Fibroblast of villous mesenchyme (primary cell): ENCODE measurements at places on chromosomes 3 and 15. TPM values are rescaled to one million over a fixed set of nuclear protein-coding genes. Genes with fewer than 3 reads are reported as not detected.

SLCO2A1 gene
- total RNA-seq, result 0.32 and 0.43 TPM in 2 replicates

ADAMTS17 gene
- total RNA-seq, result under 0.01 and 0.32 TPM in 2 replicates

TICRR gene
- total RNA-seq, result 5.2 TPM in 2 replicates

GTF2A2 gene
- total RNA-seq, result 25.1 and 39.3 TPM in 2 replicates

GOLGA8N gene
- 1.7 and 2.6 TPM in 2 replicates for total RNA-seq

FBLN2 gene
- 30.2 and 50.6 TPM in 2 replicates for total RNA-seq

BSN gene
- total RNA-seq, result under 0.01 TPM in 2 replicates

DUOXA2 gene
- not detected in 2 replicates for total RNA-seq

IQCH gene
- 2.6 and 4.7 TPM in 2 replicates for total RNA-seq

SLC24A5 gene
- total RNA-seq, result not detected in 2 replicates

EIF4G1 gene
- total RNA-seq, result 252 and 288 TPM in 2 replicates

- DNase-seq, result peak; percentile 30
Observed at GRCh38 chr3:45929042-45929679, 14.1 kb upstream of the CXCR6 start.

DNA sequence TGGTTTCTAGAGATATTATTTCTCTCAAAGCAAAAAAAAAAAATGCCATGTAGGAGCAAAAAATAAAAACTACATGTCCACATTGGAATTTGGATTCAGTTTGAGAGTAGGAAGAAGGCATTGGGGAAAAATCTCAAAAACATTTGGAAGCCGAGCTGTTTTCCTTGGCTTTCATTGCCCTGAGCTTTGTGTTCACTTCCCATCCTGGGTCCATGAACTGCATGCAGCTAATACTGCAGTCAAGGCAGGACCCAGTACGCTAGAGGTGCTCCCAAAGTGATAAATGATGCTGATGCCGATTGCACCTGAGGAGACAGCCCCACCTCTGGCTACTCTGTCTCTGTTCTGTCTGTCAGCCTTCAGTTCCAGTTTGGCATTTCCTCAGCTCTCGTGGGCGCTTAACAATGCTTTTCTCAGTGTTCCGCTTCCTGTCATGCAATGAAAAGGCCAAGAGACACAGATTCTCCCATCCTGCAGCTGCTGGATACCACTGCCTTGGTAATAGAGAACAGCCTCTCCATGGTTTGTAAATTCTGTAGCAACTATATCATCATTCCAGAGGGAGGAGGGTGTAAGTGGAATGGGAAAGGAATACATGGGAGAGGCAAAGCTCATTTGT, 181.8 kb downstream of the RYR3 start:
- DNase-seq, result no peak

- no peak for DNase-seq
Observed at GRCh38 chr3:43018246-43018645, 39.1 kb downstream of the GASK1A start.

- DNase-seq, result no peak
Observed at GRCh38 chr3:9945358-9945757, 6.8 kb downstream of the PRRT3 start.

DNA sequence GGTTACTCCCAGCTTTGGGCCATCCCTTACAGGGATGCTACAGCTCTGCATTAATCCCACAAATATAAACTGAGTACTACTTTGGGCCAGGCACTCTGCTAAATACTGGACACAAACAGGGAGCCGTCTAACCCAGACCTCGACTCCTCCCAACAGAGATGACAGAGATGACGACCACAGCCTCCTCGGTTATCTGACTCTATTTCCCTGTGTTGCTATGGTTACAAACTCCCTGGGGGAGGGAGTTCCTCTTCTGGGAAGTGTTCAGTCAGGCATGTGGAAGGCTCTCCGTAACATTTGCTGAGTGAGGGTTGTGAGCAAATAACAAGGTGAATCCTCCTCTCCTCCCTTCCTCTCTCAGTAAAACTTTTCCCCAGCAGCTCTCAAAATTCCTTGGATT, 6.7 kb upstream of the CMTM7 start:
- DNase-seq, result no peak

- no peak for DNase-seq
Observed at GRCh38 chr3:181457756-181458155, 254.0 kb upstream of the SOX2 start.

DNA sequence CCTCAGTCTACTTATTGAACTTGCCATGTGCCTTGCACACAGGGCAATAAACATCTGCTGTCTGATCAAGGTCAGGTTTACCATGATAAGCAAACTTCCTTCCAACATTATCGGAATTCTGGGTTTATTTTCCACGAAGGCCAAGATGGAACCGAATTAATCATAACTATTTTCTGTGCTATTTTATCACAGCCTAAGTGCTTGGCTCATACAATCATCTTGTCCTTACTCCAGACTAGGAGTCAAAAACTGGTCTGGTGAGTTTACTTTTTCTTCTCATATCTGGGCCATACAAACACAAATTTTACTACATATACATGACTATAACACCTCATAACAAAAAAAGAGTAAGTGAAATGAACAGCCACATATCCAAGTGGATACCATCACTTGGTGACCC, 2.3 kb downstream of the FBN1 start:
- no peak for DNase-seq

- peak; percentile 78 for DNase-seq
Observed at GRCh38 chr15:29857221-29857789, 35.0 kb upstream of the TJP1 start.

GRCh38 chr3:125011941-125012340, 43.9 kb downstream of the HEG1 start:
- peak; percentile 84 for DNase-seq

DNA sequence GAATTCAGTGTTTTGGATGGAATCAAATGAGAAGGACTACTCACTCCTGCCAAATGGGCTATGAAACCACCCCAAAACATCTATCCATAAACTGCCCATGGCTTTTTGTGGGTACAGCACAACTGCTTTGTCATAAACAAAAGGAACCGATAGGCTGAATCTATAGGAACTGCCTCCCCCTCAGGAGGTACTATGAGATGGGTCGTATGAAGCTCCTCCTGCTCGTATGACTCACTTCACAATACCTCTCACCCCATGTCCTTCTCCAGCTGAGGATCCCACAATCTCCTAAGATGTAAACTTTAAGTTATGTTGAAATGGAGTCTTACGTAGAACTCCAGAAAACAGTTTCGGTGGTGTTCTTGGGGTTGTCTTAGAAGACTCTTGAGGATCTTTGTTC, 129.9 kb upstream of the SAMMSON start:
- peak; percentile 97 for DNase-seq

DNA sequence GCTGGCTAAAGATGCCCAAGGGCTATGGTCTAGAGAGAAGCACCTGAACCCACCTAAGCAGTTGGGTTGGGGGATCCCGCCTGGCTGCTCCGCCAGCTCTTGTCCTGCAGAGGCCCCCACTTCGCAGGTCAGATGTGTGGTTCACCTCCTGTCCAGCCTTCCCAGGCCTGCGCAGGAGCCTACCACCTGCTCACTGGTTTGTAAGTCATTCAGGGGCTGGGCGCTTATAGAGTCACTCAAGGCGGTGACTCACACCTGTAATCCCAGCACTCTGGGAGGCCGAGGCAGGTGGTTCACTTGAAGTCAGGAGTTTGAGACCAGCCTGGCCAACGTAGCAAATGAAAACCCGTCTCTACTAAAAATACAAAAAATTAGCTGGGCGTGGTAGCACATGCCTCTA, 3.9 kb upstream of the FURIN start:
- DNase-seq, result no peak

- no peak for DNase-seq
Observed at GRCh38 chr15:26623071-26623470, 149.8 kb downstream of the GABRB3 start.

GRCh38 chr3:59271971-59272370, 222.1 kb upstream of the CFAP20DC start:
- no peak for DNase-seq

DNA sequence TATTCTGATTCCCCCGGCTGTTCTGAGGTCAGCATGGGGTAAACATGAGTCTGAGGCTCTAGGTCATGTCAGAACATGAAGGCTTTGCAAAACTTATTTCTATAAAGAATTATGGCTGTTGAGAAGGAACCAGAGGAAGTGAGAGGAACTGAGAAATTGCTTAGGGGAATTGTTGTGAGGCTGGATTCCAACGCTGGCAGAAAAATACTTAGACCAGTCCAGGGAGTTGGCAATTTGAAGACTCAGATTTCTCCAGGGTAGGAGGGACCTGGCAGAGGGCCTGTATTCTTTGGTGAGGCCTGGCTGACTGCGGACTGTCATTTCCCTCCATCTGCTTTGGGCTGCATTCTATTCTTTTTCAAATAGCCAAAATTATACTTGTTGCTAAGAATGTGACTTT, 155.5 kb downstream of the PLD1 start:
- peak; percentile 21 for DNase-seq

- no peak for DNase-seq
Observed at GRCh38 chr3:184277366-184277765, 1.5 kb downstream of the ECE2 start.

DNA sequence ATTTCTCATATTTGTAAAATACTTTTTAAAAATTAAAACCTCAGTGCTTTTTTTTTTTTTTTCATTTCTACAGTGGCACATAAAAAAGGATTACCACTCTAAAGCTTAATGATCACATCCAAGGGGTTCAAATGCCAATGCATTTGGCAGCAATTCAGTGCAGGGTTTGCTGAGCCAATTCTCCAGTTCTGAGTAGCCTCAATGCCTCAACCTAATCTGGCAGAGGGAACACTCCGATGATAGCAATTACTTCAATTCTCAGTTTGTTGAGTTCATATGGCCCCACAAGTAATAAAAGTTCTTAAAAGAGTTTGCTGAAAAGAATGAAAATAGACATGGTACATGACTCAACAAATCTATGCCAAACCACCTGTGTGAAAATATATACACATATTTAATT, 79.3 kb upstream of the RBMS3 start:
- DNase-seq, result no peak

DNA sequence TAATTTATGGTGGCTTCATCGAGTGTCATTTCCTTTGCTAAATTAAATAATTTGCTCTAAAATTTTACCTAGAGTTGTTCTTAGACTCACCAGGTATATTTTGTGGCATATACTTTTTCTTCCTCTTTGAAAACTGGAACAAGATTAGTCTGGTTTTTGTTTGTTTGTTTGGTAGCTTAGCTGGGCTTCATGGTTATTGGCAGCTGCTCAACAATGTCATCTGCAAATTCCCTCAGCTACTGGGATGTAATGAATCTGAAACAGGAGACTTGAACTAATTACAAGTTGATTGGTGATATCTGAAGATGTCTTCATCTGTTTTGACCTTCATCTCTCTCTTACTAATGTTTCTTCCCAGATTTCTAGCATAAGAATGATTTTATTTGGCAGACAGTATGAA, 270.5 kb upstream of the P2RY1 start:
- peak; percentile 24 for DNase-seq

DNA sequence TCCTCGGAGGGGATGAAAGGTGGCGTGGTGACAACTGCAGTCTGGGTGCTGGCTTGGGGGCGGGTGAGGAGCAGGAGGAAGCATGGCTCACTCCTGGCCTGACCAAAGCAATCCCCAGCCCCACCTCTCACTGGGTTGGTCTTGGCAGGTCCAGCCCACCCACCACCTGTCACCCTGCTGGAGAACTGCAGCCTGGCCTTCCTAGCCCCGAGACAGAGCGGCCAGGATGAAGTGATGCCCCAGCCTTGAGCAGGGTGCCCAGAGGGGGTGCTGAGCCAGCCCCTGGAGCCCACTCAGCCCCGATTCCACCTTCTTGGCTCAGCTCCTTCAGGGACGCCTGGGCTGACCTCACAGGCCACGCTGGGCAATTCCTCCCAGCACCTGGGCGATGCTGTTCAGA, 89.9 kb downstream of the IQSEC1 start:
- no peak for DNase-seq

DNA sequence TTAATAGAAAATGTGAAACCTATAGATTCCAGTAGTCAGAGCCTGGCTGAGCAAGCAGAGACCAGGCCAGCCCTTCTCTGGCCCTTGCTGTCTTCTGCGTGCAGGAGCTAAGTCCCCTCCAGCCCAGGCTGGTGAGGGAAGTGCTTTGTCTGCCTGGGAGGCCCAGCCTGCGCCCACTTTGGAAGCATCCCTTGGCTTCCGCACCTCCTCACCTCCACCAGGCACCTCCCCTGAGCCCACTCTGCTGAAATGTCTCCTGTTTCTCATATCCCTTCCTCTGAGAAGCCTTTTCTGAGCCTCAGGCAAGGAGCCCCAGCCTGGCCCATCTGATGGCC, 45.3 kb downstream of the ALDH1L1 start:
- no peak for DNase-seq

DNA sequence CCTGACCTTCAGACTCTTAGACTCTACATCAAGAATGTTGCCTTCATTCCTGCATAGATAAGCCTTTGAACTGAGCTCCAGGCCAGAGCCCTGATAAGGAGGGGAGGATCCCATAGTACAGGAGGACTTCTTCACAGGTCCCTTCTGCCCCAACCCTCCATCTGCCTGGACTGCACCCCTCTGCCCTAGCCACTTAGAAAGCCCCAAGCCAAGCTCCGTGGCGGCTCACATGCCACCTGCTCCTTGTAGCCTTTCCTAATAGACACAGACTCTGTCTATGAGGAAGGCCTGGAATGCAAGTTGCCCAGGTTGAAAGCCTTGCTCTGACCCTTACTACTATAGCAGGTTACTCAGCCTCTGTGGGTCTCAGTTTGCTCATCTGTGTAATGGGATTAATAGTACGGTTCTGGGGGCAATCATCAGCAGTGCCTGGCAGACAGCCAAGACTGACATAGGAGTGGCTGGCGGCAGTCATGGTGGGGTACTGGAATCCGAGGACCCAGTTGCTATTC, 11.6 kb downstream of the PCSK6 start:
- no peak for DNase-seq

DNA sequence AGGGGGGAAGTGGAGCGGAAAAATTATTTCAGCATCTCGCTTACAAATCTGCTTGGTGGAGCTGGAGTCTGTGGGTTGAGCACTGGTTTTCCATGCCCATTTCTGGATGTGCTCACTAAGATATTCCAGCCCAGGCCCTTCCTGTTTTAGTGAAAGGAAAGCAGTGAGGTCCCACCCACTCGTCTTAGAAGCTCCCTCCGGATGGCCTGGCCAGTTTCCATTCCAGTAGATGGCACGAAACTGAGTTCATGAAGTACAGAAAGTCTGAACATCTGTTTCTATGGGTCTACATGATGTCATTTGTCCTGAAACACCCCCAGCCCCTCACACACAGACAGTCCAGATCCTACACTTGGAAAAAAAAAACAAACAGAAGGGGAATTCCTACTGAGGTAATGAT, 31.9 kb upstream of the THSD4 start:
- DNase-seq, result peak; percentile 23

GRCh38 chr15:90402767-90403166, 14.7 kb downstream of the IQGAP1 start:
- DNase-seq, result no peak

DNA sequence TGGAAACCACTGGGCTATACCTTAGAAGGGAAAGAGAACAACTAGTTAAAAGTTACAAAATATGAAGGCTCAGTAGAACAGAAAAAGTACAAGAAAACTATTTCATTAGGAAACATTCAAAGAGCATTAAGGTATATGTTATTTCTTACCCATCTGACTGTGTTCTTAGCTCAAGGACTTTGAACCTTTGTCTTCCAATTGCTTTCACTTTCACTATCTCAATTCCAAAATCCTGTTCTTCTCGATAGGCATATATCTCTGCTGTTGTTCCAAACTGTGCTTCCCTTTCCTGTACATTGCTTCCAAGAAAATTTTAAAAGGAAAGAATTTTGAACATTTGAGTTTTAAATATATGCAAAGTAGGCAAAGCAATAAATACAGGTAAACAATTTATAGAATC, 6.9 kb downstream of the CRBN start:
- no peak for DNase-seq

GRCh38 chr3:104738271-104738670, 628.4 kb upstream of the ALCAM start:
- DNase-seq, result peak; percentile 18
